Kidney epithelial cell (primary cell): ENCODE measurements at places on chromosomes 2 and 18. TPM values are rescaled to one million over a fixed set of nuclear protein-coding genes. Genes with fewer than 3 reads are reported as not detected.

Gene DPYSL5
- 1.3 and 2.1 TPM in 2 replicates for total RNA-seq

DNA sequence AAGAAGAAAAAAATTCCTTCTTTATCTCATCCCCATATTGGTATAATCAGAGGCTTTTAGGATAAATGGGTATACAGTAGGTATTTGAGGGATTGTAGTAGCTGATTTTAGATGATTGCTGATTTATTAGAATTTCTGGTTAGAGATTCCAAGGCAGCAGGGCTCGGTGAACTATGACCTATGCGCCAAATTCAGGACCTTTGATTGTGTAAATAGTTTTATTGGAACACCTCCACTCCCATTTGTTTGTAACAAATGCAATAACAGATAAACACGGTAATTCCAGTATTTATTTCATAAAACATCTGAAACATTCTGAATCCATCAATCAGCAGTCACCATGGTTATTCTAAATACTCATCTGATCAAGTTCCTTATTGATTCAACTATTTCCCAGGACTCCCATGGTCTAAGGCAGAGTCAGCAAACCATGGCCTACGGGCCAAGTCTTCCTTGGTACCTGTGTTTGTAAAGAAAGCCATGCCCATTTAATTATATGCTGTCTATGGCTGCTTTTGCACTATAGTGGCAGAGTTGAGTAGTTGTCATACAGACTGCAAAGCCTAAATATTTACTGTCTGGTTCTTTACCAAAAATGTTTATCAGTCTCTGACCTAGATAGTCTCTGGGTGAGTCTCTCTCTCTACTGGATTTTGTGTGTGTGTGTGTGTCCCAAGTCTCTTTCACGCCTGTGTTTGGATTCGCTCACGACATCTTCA, 4.3 kb downstream of the MGAT5 start:
- no peak for DNase-seq

DNA sequence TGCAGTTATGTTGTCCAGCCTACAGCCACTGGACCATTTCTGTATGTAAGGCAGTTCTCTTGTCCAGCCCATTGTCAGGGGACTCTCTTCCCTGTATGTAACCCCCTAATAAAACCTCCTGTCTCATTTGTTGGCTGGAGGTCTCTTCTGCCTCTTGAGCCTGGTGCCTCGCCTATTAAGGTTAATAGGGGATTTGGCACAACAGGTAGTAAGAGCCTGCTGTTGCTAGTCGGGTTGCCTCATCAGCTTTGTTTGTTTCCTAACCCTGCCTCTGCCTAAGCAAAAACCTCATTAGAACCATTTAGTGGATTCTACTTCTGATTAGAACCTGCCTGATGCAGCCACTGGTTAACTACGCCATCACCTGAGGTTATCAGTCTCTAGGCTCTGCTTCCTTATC, 62.2 kb upstream of the STPG4 start:
- no peak for DNase-seq

Gene ANKRD36C
- total RNA-seq = 14.0 and 19.0 TPM in 2 replicates

Gene ERCC3
- 31.5 and 34.9 TPM in 2 replicates for total RNA-seq

- DNase-seq = no peak
Observed at GRCh38 chr2:26697425-26697824, 4.9 kb downstream of the KCNK3 start.

- DNase-seq = no peak
Observed at GRCh38 chr2:201420442-201421113, 30.7 kb downstream of the TRAK2 start.

DNA sequence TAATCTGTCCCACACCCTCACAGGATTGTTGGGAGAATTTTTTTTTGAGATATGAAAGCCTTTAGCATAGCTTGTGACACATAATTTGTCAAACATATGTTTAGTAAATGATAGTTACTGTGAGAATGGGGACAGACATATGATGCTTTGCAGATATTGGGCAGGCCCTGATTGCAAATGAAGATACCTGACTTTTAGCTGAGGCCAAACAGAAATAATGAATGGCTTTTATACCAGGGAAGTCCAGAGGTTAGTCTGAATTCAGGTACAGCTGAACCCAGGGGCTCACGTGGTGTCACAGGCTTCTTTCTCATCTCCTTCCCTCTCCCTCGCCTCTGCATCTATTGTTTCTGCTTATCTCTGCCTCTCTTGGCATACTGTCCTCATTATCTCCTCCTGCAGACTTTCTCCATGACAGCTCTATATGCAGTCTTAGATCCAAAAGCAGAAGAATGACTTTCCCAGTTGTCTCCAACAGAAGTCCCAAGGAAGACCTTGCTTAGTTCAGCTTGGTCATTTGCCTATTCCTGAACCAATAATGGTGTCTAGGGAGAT, 4.9 kb upstream of the WNT10A start:
- DNase-seq = no peak

DNA sequence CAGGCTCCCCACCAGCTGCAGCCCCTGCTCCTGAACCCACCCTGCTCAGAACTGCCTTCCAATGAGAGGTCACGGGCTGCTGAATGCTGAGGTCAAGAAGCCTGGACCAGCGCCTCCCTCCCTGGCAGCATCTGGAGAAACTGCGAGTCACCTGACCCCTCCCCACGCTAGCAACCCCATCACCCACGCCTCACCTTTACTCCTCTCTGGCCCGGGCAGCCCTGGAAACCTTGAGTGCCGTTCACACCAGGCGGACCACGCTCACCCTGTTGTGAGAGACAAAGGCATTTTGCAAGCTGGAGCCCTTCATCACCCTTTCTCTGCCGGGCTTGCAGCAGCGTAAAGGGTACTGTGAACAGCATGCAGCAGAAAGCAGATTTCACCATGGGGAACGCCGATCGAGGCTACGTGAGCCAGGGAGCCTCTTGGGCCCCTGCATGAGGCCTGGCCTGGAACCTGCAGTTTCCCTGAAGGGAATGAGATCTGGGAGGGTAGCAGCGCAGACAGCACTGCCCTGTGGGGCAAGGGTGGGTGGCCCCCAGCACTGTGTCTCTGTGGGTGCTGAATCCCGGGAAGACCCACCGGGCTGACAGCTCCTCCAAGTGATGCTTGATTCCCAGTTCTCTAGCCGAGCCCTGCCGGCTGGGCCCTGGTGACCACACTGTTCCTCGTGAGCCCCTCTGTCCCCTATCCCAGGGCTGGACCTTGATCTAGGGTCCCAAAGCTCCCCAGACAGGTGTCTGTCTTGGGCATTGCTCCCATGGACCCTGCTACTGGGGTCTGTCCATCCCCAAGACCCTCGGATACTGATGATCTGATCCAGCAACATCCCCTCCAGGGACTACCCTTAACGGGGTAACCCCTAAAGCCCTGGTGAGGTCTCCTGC, 53.8 kb downstream of the COL6A3 start:
- DNase-seq = no peak

DNA sequence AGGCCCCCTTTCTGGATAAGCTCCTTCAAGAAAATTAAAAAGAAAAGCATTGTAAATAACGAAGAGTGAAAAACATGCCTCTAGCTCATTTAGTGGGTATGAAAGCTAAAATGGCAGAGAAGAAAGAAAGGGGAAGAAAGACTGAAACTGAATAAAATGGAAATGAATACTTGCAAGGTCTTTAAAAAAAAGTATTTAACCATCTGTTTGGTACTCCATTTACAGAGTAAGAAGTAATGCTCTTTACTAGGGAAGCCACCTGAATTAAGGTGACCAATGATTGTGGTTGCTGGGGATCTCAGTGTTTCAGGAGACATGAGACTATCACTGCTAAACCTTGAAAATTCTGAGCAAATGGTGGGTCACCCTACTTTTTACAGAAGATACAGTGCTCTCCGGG, 17.7 kb upstream of the ARL5A start:
- DNase-seq = no peak

DNA sequence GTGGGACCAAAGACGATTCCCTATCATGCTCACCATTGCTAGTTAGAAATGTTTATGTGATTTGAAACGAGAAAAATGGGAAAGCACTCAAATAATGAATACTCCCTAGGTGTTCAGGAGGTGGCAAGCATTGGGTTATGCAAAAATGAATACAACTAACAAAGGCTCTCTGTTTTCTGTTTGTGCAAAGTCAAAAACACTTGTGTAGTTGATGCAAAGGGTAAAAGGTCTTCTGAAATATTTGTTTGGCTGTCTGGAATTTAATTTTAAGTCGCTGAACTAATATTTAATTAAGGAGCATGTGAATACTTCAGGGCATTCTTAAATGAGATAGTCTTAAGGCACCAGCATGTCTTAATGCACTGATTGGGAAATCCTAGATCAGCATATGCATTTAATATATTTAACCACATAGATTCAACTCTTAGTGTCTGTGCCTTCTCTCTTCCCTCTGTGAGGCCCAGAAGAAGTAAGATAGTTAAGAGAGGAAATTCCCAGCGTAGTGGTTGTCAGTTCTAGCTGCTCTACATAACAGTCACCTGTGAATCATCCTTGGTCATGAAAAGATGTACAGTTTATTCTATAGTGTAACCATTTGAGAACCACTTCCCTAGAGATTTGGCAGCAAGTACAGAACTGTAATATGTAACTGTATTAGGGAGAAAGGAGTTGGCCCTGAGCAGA, 111.9 kb downstream of the EPC2 start:
- no peak for DNase-seq

Gene ALPP
- total RNA-seq = not detected in 2 replicates

Gene STPG4
- not detected in 2 replicates for total RNA-seq

- no peak for DNase-seq
Observed at GRCh38 chr2:55902971-55903370, 20.6 kb downstream of the EFEMP1 start.

Gene VAMP5
- 16.5 and 28.5 TPM in 2 replicates for total RNA-seq

Gene GAREM2
- 3.0 and 3.1 TPM in 2 replicates for total RNA-seq

GRCh38 chr18:75344161-75344560, 83.3 kb downstream of the SMIM21 start:
- DNase-seq = no peak
